Stimulated activated CD4-positive, alpha-beta T cell treated with anti-CD3 and anti-CD28 coated beads, Interleukin-12 subunit alpha, Interleukin-12 subunit beta, amount 100 ng/mL, for 4 hours (primary cell): ENCODE measurements at places on chromosomes 13 and 19.
A peak's percentile ranks its signal among the peaks of the same experiment; 100 is the strongest.

DNA sequence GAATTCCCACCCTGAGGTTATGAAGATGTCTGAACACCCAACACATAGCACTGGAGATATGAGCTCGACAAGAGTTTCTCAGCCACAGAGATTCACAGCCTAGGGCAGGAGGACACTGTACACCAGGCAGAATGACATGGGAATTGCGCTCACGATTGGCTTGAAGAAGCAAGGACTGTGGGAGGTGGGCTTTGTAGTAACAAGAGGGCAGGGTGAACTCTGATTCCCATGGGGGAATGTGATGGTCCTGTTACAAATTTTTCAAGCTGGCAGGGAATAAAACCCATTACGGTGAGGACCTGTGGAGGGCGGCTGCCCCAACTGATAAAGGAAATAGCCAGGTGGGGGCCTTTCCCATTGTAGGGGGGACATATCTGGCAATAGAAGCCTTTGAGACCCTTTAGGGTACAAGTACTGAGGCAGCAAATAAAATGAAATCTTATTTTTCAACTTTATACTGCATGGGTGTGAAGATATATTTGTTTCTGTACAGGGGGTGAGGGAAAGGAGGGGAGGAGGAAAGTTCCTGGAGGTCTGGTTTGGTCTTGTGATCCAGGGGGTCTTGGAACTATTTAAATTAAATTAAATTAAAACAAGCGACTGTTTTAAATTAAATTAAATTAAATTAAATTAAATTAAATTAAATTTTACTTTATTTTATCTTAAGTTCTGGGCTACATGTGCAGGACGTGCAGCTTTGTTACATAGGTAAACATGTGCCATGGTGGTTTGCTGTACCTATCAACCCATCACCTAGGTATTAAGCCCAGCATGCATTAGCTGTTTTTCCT lies 7.0 kb downstream of the KLK3 start:
- no peak for DNase-seq

GRCh38 chr13:112513761-112514160 lies 74.2 kb downstream of the TUBGCP3 start:
- DNase-seq, result no peak

DNA sequence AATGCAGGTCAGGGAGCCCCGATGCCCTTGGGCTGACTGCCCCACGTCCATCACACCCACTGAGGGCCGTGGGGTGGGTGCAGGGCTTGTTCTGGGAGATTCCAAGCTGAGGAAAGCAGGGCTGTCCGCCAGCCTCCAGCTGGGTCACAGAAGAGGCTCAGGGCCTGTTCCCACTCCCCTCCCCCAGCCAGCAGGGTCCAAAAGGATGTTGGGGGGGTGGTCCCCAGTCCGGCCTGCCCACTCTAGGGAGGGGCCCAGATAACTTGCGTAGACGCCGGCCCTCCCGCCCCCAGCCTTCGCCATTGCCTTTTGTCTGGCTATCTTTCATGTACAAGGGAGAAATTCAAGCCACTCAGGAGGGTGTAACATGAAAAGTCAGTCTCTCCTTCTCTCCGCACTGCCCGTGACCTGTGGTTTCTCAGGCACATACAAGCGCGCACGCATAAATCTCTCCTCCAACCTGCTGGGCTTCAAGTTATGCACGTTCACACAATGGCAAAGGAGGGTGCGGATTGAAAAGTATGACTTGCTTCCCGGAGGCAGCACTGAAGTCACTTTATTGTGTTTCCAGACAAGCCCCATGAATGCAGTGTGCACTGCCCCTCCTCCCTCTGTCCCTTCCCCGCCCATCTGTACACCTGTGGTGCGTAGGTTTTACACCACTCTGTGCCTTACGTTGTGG lies 20.2 kb downstream of the CARM1 start:
- DNase-seq, result no peak

DNA sequence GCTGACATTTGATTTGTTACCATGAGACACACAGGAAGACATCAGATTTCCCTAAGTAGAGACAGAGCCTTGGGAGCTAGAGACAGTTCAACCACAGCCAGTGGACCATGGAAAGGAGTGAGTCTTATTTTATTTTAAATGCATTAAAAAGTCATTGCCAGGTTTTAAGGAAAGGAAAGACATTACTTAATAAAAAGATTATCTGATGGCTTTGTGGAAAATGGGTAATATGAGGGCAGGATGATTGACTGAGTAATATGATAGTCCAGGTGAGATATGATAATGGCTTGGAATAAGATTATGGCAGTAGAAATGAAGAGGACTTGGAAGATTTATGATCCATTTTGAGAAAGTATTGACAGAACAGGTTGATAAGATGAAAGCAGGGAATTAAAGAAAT lies 580.1 kb downstream of the GPC5 start:
- DNase-seq, result no peak

DNA sequence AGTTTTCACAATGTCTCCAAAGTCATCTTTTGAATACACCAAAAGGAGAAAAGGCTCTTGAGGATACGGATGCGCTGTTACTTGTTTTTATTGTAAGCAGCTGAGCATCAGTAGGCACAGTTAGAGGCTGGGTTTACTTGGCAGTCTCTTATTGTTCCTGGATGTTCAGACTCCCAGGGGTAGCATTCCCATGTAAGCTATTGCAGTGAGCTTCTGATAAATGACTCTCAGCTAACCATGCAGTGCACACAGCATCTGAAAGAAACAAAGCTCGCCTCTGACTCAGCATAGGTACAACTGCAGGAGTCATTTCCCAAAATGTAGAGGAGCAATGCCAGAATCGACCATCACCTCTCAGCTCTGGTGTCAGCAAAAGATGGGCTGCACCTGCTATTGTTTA lies 84.8 kb downstream of the DCT start:
- DNase-seq, result no peak

GRCh38 chr19:13689085-13689484 lies 75.2 kb upstream of the MRI1 start:
- no peak for DNase-seq

DNA sequence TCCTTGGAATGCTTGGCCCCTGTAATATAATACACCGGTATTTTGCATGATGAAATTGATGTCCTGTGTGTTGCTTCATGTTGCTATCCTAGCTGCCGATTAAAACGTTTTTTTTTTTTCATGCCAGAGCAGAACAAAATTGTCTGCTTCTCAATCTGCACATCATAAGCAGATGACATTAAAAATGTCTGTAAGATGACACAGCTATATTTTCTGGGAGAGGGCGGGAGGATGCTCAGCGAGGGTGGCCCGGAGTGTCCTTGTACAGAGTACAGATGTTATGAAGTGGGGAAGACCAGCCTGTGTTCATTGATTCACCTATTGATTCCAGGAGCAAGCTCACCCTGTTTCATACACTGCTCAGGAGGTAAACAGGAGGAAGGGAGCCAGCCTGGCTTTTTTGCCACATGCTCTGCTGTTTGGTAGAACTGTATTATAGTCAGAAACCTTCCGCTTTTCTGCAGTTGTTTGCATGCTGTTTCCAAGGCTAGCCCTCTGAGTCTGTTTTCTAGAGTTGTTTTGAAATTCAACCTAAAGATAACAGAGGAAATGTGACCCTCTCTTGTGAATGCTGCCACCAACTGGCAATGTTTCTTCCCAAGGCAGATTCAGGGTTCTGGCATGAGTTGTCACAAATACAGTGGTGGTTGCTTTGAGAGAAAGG lies 4.7 kb upstream of the IRS2 start:
- DNase-seq, result no peak

- no peak for DNase-seq
Observed at GRCh38 chr19:31491242-31491641, 142.0 kb upstream of the TSHZ3 start.

DNA sequence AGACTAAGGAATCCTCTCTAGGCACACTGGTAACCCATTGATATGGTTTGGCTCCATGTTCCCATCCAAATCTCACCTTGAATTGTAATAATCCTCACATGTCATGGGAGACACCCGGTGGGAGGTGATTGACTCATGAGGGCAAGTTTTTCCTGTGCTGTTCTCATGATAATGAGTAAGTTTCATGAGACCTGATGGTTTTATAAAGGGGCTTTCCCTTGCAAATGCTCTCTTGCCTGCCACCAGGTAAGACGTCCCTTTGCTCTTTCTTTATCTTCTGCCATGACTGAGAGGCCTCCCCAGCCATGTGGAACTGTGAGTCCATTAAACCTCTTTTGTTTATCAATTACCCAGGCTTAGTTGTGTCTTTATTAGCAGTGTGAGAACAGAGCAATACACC lies 81.4 kb upstream of the GPC6 start:
- no peak for DNase-seq

DNA sequence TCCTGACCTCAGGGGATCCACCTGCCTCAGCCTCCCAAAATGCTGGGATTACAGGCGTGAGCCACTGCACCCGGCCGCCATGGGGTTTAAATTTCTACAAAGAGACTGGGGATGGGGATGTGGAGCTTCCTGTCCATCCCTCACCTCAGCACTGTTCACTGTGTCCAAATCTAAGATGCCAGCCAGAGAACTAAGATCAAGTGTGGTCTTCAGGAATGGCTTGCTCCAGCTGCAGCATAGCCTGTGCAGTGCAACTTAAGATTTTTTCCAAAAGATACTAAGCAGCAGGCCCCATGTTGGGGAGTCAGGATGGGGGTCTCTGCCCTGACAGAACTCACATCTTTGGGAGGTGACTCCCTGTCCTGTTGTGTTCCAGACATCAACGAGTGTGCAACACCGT lies 9.3 kb downstream of the ADGRE5 start:
- no peak for DNase-seq

DNA sequence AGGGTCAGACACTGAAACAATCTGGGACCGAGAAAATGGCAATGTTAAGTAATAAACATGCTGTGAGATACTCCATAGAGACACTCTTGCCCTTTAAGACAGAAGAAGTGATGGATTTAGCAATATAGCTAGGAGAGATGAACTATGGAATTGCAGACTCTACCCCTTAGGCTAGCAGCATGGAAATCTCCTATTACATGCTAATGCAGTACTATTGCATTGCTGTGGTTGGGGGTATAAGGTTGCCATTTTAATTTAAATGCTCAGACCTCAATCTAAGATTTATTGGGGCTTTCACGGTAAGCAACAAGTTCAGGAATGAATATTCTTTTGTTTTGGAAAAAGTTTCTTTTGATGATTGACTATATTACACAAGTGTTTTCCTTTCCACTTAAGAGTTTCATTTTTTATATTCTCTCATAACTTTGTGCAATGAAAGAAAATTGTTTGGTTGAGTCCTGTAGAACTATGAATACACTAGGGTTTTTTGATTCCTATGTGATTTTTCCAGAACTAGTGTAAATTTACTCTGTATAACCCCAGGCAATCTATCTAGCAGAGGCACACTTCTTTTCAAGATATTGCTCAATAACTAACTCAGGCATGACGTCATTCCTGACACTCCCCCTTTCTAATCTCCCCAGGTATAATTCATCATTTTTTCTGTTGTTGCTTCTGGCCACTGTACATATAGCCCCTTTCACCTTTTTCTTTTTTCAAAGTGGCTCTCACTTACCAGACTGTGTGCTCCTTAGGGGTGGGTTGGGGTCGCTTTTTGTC lies 394.7 kb upstream of the KLF12 start:
- DNase-seq, result no peak

- no peak for DNase-seq
Observed at GRCh38 chr13:25218019-25218418, 45.9 kb upstream of the AMER2 start.

- DNase-seq, result peak; percentile 28
Observed at GRCh38 chr19:44951179-44952159, 3.7 kb upstream of the CLPTM1 start.

DNA sequence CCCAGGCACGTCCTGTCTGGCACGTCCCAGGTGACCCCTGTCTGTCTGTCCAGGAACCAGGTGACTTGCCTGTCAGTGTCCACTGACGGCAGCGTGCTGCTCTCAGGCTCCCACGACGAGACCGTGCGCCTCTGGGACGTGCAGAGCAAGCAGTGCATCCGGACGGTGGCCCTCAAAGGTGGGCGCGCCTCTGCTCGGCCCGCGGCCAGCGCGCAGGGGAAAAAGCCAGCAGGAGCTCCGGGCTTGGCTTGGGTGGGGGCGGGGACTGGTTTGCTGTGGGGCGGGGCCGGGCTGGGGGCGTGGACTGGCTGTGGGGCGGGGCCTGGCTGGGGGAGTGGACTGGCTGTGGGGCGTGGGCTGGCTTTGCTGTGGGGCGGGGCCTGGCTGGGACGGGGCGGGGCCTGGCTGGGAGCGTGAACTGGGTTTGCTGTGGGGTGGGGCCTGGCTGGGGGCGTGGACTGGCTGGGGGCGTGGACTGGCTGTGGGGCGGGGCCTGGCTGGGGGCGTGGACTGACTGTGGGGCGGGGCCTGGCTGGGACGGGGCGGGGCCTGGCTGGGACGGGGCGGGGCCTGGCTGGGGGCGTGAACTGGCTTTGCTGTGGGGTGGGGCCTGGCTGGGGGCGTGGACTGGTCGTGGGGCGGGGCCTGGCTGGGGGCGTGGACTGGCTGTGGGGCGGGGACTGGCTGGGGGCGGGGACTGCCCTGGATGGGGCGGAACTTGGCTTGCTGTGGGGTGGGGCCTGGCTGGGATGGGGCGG lies 7.2 kb downstream of the WDR18 start:
- DNase-seq, result peak; percentile 50

- DNase-seq, result peak; percentile 75
Observed at GRCh38 chr19:18091217-18091608, 4.5 kb upstream of the IL12RB1 start.

DNA sequence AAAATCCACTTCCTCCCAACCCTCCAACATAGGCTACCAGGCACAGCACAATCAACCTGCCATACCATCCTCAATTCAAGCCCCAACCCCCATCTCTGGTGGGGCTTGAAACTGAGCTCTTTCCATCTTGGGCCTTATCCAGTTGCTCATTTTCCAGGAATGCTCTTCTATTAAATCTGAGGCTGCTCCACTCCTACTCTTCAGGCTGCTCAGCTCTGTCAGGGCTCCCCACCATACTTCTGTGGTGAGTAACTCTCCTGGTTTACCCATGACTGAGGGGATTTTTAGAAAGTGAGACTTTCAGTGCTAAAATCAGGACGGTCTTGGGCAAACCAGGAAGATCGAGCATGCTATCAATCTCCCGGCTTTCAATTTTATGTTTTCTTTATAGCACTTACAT lies 512.8 kb downstream of the LMO7 start:
- no peak for DNase-seq

DNA sequence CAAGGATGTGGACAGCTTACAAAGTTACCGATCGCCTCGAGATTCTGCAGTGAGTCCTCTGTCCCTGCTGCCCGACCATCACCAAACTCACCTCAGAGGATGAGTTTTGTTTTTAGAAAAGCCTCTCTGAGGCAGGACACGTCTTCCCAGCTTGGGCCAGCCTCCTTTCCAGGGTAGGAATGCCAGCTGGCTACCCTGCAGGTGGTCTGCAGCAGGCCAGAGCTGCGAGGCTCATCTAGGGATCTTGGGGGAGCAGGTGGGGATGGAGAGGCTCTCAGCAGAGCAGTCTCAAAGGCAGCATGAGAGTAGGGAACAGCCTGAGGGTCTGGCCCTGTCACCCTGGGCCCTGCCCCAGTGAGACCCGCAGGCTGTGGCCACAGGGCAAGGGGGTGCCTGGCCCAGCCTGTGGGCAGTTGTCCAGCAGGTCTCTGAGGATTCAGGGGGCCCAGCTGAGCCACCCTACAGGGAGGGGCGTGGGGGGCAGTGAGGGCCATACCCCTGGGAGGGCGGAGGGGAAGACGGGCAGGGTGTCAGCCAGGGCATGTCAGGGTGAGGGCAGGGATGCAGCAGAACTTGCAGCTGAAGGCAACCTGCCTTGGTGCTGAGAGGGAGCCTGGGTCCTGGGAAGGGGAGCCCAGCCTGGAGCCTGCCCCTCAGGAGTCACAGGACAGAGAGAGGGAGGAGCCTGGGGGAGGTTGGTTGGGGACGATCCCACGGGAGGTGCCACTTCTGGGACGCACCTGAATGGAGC lies 57.3 kb upstream of the TPM4 start:
- no peak for DNase-seq
